Mesothelial cell of epicardium (in vitro differentiated cells): ENCODE measurements at places on chromosomes 2 and 18. TPM values are rescaled to one million over a fixed set of nuclear protein-coding genes. Genes with fewer than 3 reads are reported as not detected.

- H3K4me3 ChIP-seq = no peak overlapping the region
- no peak overlapping the region for H3K27ac ChIP-seq
- H3K36me3 ChIP-seq = no peaks in the 10 kb centered on the region
Observed at GRCh38 chr18:51621113-51621863, 423.8 kb upstream of the MEX3C start.

DNA sequence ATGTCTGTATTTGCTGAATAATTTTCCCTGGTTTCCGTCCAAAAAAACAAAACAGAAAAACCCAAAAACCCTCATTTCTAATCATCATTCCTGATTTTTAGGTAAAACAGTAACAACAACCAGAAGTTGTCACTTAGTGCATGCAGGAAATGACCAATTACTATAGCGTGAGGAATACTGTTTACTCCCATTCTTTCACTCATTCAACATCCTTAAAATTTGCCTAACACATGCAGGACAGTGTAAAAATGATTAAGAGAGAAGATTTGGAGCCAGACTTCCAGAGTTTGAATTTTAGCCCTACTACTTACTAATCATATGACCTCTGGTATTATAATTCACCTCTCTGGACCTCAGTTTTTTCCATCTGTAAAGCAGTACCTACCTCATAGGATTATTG, 83.1 kb downstream of the FIGN start:
- no peak for DNase-seq
- no peaks in the 10 kb centered on the region for H3K27me3 ChIP-seq
- H3K27ac ChIP-seq = no peak overlapping the region
- no peaks in the 10 kb centered on the region for H3K36me3 ChIP-seq
- no peak overlapping the region for H3K4me3 ChIP-seq

- H3K4me1 ChIP-seq = no peaks in the 10 kb centered on the region
- H3K27me3 ChIP-seq = no peaks in the 10 kb centered on the region
- H3K36me3 ChIP-seq = peaks cover 38% of the 10 kb centered on the region
- H3K27ac ChIP-seq = no peak overlapping the region
- no peak overlapping the region for H3K4me3 ChIP-seq
Observed at GRCh38 chr2:58120626-58121229, 74.1 kb downstream of the VRK2 start.

DNA sequence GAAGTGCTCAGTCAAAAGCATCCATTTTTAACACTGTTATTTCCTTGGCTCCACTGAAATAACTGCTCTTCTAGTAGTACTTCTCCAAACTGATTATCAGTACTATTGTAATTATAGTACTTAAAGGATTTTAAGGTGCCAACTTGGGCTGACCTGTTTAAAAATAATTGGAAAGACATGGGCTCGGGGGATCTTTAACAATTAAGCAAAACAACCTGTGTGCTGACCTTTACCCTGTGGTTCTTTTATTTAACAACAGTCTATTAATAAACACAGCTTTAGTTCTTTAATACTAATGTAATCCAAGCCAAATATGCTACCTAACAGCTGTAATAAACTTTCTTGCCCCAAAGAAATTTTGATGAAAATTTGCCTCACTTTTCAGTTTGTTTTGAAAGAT, 6.9 kb upstream of the ITPRID2 start:
- no peak overlapping the region for H3K4me3 ChIP-seq
- H3K27ac ChIP-seq = no peak overlapping the region
- no peak for DNase-seq
- no peaks in the 10 kb centered on the region for H3K36me3 ChIP-seq

GRCh38 chr2:166088634-166089033, 39.2 kb downstream of the SCN1A start:
- no peaks in the 10 kb centered on the region for H3K4me1 ChIP-seq
- no peaks in the 10 kb centered on the region for H3K36me3 ChIP-seq
- no peaks in the 10 kb centered on the region for H3K27me3 ChIP-seq
- H3K4me3 ChIP-seq = no peak overlapping the region
- H3K27ac ChIP-seq = no peak overlapping the region

GRCh38 chr2:98412751-98413458, 31.8 kb upstream of the INPP4A start:
- DNase-seq = no peak
- H3K4me3 ChIP-seq = no peak overlapping the region
- H3K27ac ChIP-seq = no peak overlapping the region
- H3K4me1 ChIP-seq = peaks cover 5% of the 10 kb centered on the region

DNA sequence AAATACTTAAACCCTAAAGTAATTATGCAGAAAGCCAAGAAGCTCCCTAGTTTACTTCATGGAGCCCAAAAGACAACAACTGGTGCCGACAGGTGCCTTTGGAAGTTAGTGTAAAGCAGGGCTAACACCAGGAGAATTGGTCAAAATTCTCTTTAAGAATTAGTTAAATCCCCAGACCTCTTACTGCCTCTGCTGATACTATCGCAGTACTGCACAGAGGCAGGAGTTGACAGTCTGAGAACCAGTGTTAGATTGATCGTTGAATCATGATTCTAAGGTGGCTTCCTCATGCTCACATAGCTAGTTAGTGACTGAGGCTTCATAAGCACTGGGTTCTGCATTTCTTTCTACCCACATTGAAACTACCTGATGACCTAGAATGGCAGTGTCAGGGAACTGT, 445.0 kb downstream of the XIRP2 start:
- no peak overlapping the region for H3K4me3 ChIP-seq
- DNase-seq = no peak
- H3K27ac ChIP-seq = no peak overlapping the region
- no peaks in the 10 kb centered on the region for H3K27me3 ChIP-seq
- H3K36me3 ChIP-seq = no peaks in the 10 kb centered on the region

DNA sequence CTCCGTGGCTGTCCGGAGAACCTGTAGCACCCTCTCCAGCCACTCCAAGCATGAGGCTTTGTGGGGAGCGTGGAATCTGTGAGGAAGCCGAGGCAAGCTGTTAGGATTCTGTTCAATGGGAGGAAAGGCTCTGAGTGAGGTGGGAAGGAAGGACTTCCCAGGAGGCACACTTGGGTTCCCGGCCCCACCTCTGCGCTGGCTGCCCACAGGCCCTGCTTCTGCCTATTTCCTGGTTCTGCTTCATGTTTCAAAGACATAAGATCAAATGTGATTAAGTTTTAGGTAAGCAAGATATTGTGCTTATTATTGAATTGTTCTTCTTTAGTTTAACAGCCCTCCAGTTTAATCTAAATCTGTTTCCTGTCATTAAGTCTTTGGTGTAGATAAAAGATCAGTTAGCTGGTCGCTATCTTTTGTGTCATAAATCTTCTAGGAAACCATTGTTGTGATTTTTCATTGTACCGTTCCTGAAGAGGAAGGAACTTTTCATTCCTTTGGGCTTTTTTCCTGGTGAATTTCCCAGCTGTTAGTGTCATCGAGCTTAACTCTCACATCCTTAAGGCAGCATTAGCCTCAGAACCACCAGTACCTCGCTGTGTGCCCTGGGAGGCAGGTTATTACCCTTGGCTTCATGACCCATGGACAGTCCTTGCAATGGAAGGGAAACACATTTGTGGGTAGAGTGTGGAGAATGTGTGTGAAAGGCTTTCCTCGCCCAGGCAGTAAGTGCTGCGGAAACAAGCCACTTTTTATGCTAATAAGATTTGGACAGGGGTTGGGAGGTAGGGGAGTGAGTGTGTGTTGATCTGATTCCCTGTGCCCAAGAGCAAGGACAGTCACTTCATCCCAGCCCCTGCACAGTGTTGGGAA, 61.9 kb upstream of the ALPP start:
- DNase-seq = no peak
- H3K27me3 ChIP-seq = no peaks in the 10 kb centered on the region
- no peak overlapping the region for H3K4me3 ChIP-seq
- peaks cover 11% of the 10 kb centered on the region for H3K4me1 ChIP-seq

DNA sequence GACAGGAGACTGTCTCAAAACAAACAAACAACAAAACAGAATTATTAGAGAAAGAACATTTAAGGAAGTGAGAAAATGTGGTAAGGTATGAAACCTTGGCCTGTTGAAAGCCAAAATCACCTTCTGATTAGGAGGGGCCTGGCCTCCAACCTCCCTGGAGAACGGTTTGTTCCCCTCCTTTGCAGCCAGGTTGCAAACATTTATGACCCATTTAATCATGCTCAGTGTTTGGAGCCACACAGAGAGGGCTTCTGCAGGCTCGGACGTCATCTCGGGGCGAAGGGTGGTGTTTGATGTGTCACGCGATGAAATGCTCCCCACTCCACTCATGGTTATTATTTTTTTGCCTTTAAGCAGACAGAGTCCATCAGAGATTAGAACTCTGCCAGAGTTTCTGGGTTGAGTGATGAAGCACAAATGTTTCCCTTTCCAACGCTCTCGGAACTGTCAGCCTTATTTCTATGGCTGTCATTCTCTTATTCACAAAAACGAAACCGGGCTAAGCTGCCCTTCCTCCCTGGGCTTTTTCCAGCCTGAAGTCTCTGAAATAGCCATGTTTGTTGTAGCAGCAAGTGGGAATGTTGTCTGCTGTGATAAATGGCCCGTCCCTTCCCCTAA, 33.6 kb upstream of the ROCK2 start:
- no peaks in the 10 kb centered on the region for H3K27me3 ChIP-seq
- no peak overlapping the region for H3K4me3 ChIP-seq
- no peaks in the 10 kb centered on the region for H3K36me3 ChIP-seq
- no peak for DNase-seq
- H3K27ac ChIP-seq = peak overlapping the region; percentile 47
- peaks cover 42% of the 10 kb centered on the region for H3K4me1 ChIP-seq

- H3K27me3 ChIP-seq = no peaks in the 10 kb centered on the region
- peaks cover 6% of the 10 kb centered on the region for H3K36me3 ChIP-seq
- H3K4me1 ChIP-seq = peaks cover 19% of the 10 kb centered on the region
- peak overlapping the region; percentile 97 for H3K27ac ChIP-seq
- peak overlapping the region; percentile 87 for H3K4me3 ChIP-seq
- DNase-seq = no peak
Observed at GRCh38 chr18:12884406-12885323, 628 bp upstream of the PTPN2 start.

- H3K27ac ChIP-seq = peak overlapping the region; percentile 70
- H3K36me3 ChIP-seq = no peaks in the 10 kb centered on the region
- peaks cover 28% of the 10 kb centered on the region for H3K27me3 ChIP-seq
- no peak for DNase-seq
- H3K4me3 ChIP-seq = peak overlapping the region; percentile 76
- peaks cover 6% of the 10 kb centered on the region for H3K4me1 ChIP-seq
Observed at GRCh38 chr2:104378853-104379374, 475.0 kb upstream of the POU3F3 start.

The IL37 gene
- not detected in 3 replicates for total RNA-seq

The NAT8 gene
- total RNA-seq = not detected in 3 replicates

The PID1 gene
- 2.0 to 2.4 TPM (median 2.1 TPM) in 3 replicates for total RNA-seq
